Cardiac fibroblast (primary cell): ENCODE measurements at places on chromosomes 5 and 9.

- DNase-seq, result no peak
Observed at GRCh38 chr9:33780276-33780675, 15.1 kb upstream of the PRSS3 start.

DNA sequence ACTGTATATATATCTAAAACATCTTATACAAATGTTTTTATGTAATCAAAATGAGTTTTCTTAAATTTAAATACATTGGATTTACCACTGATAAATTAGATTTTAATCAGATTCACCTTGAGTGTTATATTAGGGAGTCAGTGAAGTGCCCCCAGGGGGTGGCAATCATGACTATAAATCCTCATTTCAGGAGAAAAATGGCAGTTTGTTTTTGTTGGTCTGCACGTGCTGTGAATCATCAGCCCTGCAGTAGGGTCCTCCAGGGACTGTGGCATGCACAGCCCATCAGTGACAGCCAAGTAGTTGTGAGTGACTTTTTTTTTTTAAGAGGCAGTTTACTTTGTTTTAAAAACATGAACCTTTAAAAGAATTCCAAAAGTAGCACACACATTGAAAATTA is 65.2 kb downstream of the ZSWIM6 start:
- peak; percentile 30 for DNase-seq

GRCh38 chr9:95516734-95517558 is at the start of gene PTCH1:
PTCH1 (minus strand) TSS chr9:95516971.
- DNase-seq, result peak; percentile 61

- DNase-seq, result no peak
Observed at GRCh38 chr5:160318409-160318808, 6.0 kb upstream of the CCNJL start.

DNA sequence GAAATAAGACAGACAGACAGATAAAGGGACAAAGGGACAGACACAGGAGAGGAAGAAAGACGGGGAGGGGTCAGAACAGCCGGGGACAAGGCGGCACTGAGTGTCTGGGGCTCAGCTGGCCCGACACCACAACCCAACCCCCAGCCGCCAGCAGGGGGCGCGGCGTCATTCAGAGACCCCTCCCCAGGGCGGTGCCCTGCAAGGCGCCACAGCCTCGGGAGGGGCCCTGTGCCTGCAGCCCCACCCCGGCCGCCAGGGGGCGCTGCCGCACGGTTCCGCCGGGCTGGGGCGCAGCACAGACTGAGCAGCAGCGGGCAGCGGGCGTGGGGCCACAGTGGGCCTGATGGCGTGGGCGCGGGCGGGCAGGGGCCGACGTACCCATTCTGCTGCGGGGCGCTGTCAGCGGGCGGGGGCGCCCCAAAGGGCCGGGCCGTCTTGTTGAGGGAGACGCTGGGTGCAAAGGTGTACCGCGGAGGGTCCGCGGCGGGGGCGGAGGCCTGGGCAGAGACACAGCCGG is 5.9 kb downstream of the PDLIM7 start:
- peak; percentile 39 for DNase-seq

DNA sequence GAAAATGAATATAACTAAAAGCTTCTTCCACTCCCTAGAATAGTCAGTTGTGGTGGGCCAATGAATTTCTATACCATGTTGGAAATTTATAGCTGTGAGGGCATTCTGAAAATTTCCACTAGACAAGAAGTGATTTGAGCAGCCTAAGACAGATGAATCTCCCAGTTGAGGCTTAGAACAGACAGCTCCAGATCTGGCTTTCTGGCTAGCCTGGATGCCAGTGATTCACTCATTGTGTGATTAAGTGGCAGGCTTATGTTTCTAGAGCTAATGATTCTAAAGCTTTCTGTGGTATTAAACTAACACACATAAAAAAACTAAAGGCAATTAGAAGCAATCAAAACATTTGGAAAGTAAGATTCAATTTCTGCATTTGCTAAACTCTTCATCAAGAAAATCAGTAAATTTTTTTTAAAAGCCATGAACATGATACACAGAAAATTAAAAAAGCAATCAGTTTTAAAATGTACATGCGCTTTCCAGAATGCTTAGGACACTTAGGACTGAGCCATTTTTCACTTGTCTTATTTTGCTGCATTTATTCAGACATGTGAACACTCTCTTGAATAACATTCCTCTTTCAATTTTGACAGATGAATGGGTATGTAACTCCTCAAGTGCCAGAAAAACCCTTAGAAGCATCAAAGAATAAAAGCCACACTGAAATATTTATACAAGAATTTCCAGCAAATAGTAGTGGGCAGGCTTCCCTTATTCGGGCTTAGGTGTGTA is 100.5 kb upstream of the GNAQ start:
- no peak for DNase-seq
